ENCODE measurements at places on chromosomes 11 and 22. TPM values are rescaled to one million over a fixed set of nuclear protein-coding genes. Genes with fewer than 3 reads are reported as not detected.

GRCh38 chr11:105206633-105207032 lies 67.1 kb upstream of the CARD18 start:
- DNase-seq: no peak

CHKB gene
- polyA plus RNA-seq: 55.1 TPM

GRCh38 chr11:57804466-57804865 lies 42.9 kb downstream of the CTNND1 start:
- DNase-seq: no peak

- DNase-seq: no peak
Observed at GRCh38 chr11:944711-945470, 19.2 kb downstream of the AP2A2 start.

DNA sequence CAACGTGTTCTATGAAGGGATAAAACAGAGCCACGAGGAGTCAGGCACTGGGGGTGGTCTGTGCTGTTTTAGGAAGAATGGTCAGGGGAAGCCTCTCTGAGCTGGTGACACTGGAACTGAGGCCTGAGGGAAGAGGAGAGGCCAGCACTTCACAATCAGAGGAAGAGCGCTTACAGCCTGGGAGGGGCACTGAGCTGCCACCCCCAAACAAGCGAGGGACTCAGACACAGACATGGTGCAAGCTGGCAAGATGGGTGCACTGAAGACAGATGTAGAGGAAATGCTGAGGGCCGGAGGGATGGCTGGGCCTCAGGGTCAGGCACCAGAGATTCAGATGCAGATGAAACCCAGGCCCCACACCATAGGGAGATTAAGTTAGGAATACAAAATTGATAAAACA lies 40.0 kb upstream of the TP53I11 start:
- DNase-seq: no peak

- no peak for DNase-seq
Observed at GRCh38 chr22:35973388-35973787, 55.2 kb downstream of the RBFOX2 start.

- no peak for DNase-seq
Observed at GRCh38 chr11:43576320-43576802, 104.2 kb upstream of the HSD17B12 start.

ARHGEF12 gene
- polyA plus RNA-seq: 59.6 TPM

DNA sequence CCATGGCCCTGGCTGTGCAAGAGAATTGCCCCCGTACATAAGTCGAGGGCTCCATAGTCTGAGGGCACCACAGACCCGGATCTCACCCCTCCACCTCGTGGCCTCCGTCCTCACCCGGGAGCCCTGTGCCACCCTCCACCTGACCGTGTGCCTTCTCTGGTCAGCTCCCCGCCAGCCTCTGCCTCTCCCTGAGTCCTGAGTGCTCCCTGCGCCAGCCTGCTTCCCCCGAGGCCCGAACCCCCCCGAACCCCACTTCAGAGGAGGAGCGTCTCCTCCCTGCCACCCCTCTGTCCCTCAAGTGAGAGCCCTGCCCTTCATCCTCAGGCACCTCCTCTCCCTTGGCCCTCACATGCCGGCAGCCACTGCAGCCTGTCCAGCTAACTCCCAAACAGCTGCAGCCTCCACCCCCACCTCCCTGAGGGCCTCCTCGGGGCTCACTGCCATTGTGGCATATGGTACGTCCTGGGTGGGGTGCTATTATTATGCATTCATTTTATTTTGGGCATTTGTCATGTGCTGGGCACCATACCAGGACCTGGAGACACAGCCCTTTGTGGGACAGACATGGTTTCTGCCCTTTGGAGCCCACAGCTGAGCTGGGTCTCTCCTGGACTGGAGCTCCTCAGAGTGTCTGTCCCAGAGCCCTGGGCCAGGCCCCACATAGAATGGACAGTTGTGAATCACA lies 67.2 kb downstream of the MYO7A start:
- DNase-seq: no peak

DNA sequence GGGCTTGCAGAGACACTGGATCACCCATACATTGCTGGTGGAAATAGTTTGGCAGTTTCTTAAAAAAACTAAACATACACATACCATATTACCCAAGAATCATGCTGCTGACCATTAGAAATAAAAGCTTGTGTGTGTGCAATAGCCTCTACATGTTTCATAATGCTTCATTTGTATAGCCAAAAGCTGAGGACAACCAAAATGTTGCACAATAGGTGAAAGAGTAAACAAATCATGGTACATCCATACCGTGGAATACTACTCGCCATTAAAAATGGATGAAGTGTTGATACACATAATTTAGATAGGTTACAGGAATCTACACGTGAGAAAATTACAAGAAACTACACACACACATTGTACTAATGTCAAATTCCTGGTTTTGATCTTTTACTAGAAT lies 6.5 kb downstream of the KBTBD3 start:
- no peak for DNase-seq

GRCh38 chr11:35232891-35233330 lies 93.9 kb downstream of the CD44 start:
- no peak for DNase-seq

ASCL2 gene
- polyA plus RNA-seq: 0.61 TPM

NAV2 gene
- polyA plus RNA-seq: 53.8 TPM

KCNA4 gene
- 0.25 TPM for polyA plus RNA-seq

- DNase-seq: no peak
Observed at GRCh38 chr22:29106839-29107238, 34.0 kb downstream of the KREMEN1 start.

DSCAML1 gene
- 0.72 TPM for polyA plus RNA-seq
